ENCODE measurements at places on chromosomes 12 and 14.

- peak; percentile 80 for DNase-seq
Measured at GRCh38 chr12:52975820-52976573, 27.1 kb downstream of the KRT18 start.

DNA sequence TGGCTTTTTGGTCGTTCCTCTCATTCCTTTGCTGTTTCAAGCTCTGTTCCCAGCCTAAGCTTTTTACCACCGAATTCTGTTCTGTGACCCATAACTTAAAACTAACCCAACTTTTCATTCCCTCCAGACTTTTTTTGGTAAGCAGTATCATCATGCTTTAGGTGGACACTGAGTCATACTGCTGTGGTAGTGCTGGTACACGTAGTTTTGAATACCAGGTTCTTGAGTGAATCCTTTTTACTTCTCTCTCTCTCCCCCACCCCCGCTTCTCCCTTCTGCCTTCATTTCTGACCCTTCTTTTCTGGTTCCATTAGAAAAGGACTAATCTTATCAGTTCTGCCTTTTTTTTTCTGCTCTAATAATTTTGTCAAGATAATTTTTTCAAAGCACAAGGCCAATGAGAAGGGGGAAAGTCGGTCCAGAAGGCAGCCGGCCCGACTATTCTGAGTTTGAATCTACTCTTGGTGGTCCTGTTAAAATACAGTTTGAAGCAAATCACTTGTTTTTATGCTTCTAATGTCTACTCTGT is 2.3 kb upstream of the MDM2 start:
- no peak for DNase-seq

- peak; percentile 56 for DNase-seq
Measured at GRCh38 chr12:66279123-66279712, 23.1 kb upstream of the HELB start.

GRCh38 chr14:98956181-98956580 is 315.8 kb downstream of the BCL11B start:
- no peak for DNase-seq

- no peak for DNase-seq
Measured at GRCh38 chr12:68267892-68268396, 14.5 kb upstream of the IL22 start.

DNA sequence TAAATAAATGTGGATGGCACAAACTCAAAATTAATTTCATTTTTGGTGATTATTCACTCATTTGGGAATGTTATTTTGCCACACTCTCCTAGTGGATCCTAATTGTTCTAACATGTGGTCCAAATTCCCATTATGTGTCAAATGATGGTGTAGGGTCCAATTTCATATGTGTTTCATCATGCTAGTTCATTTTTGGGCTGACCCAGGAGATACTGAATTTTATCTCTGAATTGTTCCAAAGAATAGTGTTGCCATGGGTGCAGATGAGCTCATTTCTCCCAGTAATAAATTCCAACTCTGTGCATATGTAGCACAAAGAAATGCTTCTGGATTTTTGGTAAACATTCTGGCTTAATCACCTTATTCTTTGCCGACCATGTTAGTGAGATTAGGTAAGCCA is 23.5 kb upstream of the SEL1L start:
- no peak for DNase-seq

- no peak for DNase-seq
Measured at GRCh38 chr14:51167587-51168214, 72.3 kb upstream of the TMX1 start.

GRCh38 chr12:49332441-49332861 is 4.5 kb downstream of the C1QL4 start:
- no peak for DNase-seq

GRCh38 chr12:96431067-96431466 is 30.8 kb upstream of the CDK17 start:
- no peak for DNase-seq

DNA sequence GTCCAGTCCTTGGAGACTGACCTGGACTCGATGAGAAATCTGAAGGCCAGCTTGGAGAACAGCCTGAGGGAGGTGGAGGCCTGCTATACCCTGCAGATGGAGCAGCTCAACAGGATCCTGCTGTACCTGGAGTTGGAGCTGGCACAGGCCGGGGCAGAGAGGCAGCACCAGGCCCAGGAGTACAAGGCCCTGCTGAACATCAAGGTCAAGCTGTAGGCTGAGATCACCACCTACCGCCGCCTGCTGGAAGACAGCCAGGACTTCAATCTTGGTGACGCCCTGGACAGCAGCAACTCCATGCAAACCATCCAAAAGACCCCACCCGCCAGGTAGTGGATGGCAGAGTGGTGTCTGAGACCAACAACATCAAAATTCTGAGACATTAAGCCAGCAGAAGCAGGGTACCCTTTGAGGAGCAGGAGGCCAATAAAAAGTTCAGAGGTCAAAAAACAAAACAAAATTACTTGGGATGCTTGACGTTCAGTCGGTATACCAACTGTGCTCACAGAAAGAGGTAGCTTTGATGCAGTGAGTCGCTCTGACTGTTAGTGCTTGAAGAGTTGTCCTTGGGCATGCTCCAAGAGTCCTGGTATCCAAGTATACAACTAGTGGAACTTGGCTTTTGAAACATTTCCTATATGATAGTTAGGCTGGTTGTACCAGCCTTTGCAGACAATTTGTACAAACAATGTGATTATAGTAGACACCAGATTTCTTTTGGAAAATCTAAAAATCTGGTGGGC is 4.8 kb downstream of the MED6 start:
- DNase-seq: no peak

GRCh38 chr12:78938341-78939084 is 73.9 kb downstream of the SYT1 start:
- peak; percentile 93 for DNase-seq

- DNase-seq: no peak
Measured at GRCh38 chr12:126895951-126896913, 1370.7 kb upstream of the TMEM132C start.

DNA sequence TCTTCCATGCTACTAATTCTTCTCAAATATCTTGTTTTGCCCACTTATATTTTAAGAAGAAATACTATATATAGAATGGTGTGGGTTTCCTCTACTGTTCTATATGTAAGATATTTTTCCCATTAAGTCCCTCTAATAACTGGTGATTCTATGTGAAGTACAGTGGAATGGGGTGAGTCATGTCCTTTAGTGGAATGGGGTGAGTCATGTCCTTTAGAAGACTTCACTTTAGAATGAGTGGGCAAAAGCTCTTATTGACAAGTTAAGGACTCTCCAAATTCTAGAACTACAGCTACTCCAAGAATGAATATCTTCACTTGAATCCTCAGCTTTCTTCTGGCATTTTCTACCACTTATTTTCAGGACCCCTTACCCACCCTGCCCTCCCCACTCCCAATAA is 349.9 kb downstream of the ETNK1 start:
- peak; percentile 93 for DNase-seq

- DNase-seq: no peak
Measured at GRCh38 chr12:127118251-127118650, 1148.7 kb upstream of the TMEM132C start.

DNA sequence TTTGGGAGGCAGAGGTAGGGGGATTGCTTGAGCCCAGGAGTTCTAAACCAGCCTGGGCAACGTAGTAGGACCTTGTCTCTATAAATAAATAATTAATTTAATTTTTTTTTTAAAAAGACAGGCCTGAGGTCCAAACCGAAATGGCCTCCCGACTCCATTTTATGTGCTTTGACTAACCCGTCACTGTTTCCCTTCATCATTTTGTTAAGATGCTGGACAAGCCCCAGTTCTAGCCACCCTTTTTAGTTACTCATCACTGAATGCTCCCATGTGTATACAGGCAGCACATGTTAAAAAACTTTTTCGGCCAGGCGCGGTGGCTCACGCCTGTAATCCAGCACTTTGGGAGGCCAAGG is 83.6 kb upstream of the RESF1 start:
- no peak for DNase-seq

- no peak for DNase-seq
Measured at GRCh38 chr12:26867080-26867479, 34.1 kb upstream of the ITPR2 start.

GRCh38 chr12:95859344-95859816 is 628 bp downstream of the SNRPF start:
- peak; percentile 57 for DNase-seq

GRCh38 chr12:91355150-91356006 is 172.8 kb upstream of the DCN start:
- peak; percentile 89 for DNase-seq

DNA sequence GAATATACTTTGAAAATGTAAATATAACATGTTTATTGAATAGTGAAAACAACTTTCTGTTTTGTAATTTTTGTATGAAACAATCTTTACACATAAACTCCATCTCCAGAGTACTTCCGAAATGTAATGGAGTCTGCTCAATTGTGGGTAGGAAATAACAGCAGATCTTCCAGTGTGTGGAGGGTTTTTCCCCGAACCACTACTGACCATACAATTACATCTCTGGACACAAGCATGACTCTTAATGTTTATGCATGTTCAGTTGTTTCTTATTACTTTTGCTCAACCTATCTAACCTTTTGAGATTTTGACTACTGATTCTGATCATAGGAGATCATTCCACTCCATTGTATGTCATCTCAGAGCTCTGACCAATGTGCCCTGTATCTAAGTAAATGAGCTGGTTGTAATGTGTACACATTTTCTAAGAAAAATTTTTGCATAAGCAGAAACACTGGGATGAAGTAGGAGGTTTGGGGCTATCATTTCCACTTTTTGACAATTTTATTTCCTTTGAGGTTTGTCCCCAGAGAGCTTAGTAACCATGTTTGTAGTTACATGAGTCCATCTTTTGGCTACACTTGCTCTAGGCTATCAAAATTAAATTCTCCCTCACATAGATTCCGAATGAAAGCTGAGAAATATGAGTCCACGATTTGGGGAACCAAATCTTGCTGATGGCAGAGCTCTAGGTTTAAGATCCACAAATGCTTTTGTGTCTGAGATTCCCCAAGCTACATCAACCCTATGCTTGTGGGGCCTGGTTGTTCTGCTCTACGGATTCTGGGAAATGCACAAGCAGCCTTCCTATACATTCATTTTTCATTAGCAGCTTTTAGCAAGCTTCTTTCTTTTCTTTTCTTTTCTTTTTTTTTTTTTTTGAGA is 21.4 kb upstream of the CLEC4D start:
- no peak for DNase-seq

- DNase-seq: no peak
Measured at GRCh38 chr12:131442337-131442918, 268.5 kb upstream of the SFSWAP start.

- peak; percentile 58 for DNase-seq
Measured at GRCh38 chr12:60209933-60210332, 614.1 kb downstream of the SLC16A7 start.

GRCh38 chr12:69947897-69948296 is 122.9 kb downstream of the MYRFL start:
- no peak for DNase-seq

GRCh38 chr14:74875941-74876913 is at the start of gene PROX2:
Gene PROX2, minus strand, starts transcription at chr14:74876145. Its CDS starts 12,311 bp downstream, at chr14:74863834.
- no peak for DNase-seq

DNA sequence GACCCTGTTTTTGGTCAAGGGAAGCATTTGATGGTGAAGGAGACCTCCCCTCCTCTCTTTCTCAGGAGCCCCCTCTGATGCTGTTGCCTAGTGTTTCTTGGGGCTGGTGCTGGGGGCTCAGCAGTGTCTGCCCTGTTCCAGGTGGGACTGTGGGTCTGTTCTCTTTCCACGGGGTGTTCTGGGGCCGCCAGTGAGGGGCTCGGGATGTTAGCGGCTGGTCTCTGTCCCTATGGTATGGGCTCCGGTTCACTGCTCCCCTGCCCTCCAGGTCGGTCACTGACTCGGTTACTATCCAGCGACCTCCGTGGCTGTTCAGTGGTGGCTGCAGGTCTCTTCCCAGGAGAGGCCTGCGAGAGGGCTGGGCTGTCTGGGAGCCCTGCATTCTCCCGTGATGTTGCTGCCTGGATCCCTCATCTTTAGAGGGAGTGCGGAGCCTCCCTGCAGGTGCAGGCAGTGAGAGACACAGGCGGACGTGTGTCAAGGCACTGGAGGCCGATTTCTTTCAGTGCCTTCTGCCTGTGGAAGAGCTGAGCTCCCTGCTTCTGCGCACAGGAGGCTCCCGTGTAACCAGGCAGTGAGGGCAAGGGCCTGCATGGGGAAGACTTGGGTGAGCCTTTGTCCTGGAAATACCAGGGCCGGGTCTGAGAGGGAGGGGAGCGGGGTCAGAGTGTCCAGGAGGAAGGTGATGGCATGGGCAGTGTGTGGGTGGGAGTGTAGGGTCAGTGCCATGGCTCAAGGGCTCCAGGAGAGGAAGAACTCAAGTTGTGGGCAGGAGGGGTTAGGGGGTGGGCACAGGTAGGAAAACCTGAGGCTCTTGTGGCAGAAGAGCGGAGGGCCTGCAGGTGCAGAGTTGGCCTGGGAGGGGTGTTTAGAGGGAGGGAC is 362.6 kb downstream of the TMEM121 start:
- no peak for DNase-seq

GRCh38 chr12:11753150-11753499 is 103.7 kb downstream of the ETV6 start:
- peak; percentile 56 for DNase-seq

- no peak for DNase-seq
Measured at GRCh38 chr14:104601786-104602185, 2.8 kb downstream of the TMEM179 start.

DNA sequence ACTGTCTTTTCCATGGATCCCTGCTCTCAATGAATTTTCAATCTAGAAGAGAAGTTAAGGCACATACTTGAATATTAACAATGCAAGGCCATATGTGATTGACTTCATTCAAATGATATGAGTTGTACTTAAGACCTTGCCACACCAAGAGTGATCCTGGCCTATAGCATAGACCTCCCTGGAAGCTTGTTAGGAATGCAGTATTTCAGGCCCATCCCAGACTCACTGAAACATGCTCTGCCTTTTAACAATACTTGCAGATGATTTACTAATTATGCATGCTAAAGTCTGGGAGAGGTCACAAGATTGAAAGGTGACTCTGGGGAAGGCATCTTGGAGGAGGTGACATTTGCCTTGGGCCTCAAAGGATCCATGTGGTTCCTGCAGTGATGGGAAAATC is 43.2 kb downstream of the RFX4 start:
- no peak for DNase-seq

DNA sequence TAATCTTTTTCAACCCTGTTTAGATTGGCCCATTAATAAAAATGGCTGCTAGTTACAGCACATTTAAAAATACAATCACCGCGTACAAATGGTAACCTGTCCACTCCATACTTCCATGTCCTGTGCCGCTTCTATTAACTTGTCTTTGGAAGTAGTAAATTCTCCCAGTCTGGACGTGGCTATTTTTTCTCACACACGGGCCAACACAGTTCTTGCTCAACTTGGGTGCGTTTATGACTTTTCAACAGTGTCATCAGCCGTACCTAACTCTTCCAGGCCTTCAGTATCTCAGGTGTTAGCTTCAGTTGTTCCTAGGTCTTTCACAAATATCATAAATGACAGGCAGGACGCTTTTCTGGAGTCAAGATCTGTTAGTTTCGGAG is 475 bp upstream of the PCNX1 start:
- DNase-seq: peak; percentile 59

- DNase-seq: no peak
Measured at GRCh38 chr14:58060077-58060476, 91.9 kb downstream of the ARMH4 start.

- DNase-seq: no peak
Measured at GRCh38 chr12:126757326-126757725, 1509.6 kb upstream of the TMEM132C start.

GRCh38 chr12:5870183-5870582 is 74.9 kb downstream of the ANO2 start:
- no peak for DNase-seq

- no peak for DNase-seq
Measured at GRCh38 chr12:53071591-53072551, 7.3 kb downstream of the SPRYD3 start.

GRCh38 chr14:76257111-76257803 is 105.5 kb downstream of the GPATCH2L start:
- no peak for DNase-seq

GRCh38 chr12:48972213-48972951 is 847 bp upstream of the WNT10B start:
- peak; percentile 33 for DNase-seq

Measured in DMS53 (cell line).